Dermis lymphatic vessel endothelial cell (primary cell): ENCODE measurements at places on chromosomes 7 and 10. TPM values are rescaled to one million over a fixed set of nuclear protein-coding genes. Genes with fewer than 3 reads are reported as not detected.

OR2A12 gene
- not detected in 2 replicates for total RNA-seq

PRF1 gene
- total RNA-seq = not detected in 2 replicates

OPALIN gene
- total RNA-seq = not detected in 2 replicates

GOT1 gene
- total RNA-seq = 14.6 and 17.1 TPM in 2 replicates

ACSM6 gene
- total RNA-seq = not detected in 2 replicates

ATRNL1 gene
- 1.4 and 1.7 TPM in 2 replicates for total RNA-seq

STAG3 gene
- total RNA-seq = 0.33 and 0.60 TPM in 2 replicates

CHCHD1 gene
- total RNA-seq = 22.6 and 28.7 TPM in 2 replicates

PIK3AP1 gene
- 0.09 TPM in 1 of 2 replicates, not detected in the other for total RNA-seq

KRIT1 gene
- 32.0 and 43.1 TPM in 2 replicates for total RNA-seq

SPDYE8 gene
- not detected in 2 replicates for total RNA-seq

NEUROG3 gene
- total RNA-seq = not detected in 2 replicates

HOXA4 gene
- total RNA-seq = 0.43 and 0.65 TPM in 2 replicates

MPP7 gene
- 2.8 and 7.4 TPM in 2 replicates for total RNA-seq

HKDC1 gene
- under 0.01 and 0.11 TPM in 2 replicates for total RNA-seq

OR2A14 gene
- not detected in 2 replicates for total RNA-seq

POT1 gene
- total RNA-seq = 24.7 and 27.3 TPM in 2 replicates

ZNF736 gene
- total RNA-seq = 6.0 and 9.4 TPM in 2 replicates

COL17A1 gene
- total RNA-seq = under 0.01 TPM in 2 replicates

GPR26 gene
- total RNA-seq = not detected in 2 replicates

PSMA2 gene
- total RNA-seq = 69.1 and 80.0 TPM in 2 replicates

ANKRD61 gene
- under 0.01 and 0.09 TPM in 2 replicates for total RNA-seq

MSRB2 gene
- 8.3 and 8.8 TPM in 2 replicates for total RNA-seq
